Suppressor macrophage treated with lipopolysaccharide for 1 hour (primary cell): ENCODE measurements at places on chromosomes 1 and 21.

DNA sequence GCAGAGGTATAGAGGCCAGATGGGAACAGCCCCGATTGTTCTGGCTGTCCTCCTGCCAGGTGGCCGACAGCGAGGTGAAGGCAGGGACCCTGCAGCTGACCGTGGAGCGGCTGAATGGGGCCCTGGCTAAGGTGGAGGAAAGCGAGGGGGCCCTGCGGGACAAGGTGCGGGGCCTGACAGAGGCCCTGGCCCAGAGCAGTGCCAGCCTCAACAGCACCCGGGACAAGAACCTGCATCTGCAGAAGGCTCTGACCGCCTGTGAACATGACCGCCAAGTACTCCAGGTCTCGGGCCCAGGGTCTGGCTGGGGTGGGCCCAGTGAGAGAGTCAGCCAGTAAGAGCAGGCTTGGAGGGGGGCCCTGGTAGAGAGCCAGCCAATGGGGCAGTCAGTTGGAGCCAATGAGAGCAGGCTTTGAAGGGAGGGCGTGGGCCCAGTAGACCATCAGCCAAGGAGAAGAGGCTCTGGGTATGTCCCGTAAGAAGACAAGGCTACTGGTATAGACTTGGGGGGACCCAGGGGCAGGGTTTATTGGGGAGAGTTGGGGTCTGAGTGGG, 11.3 kb downstream of the MFAP2 start:
- DNase-seq = no peak

DNA sequence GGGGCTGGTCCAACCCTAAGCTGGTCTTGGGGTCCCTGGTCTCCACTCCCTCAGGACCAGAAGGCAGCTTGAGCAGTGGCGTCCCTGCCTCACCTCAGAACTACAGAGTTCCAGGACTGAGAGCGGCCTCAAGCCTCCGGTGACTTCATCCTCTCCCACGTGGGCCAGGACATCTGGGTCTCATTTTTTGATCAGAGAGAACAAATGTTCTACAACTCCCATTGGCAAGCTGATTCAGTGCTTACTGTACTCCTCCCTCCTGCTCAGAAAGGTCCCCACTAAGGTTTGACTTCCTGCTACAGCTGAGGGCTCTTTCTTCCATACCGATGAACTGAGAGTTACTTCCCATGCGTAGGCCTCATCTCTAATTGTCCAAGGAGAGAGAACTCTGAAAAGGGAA, 78.5 kb downstream of the PLXNA2 start:
- DNase-seq = no peak

- no peak for DNase-seq
These were observed 34.0 kb downstream of the CAPN8 start for GRCh38 chr1:223631473-223631872.

GRCh38 chr1:116764466-116764898, 10.3 kb downstream of the CD2 start:
- no peak for DNase-seq

- DNase-seq = no peak
These were observed 319 bp downstream of the HES2 start for GRCh38 chr1:6419397-6419803.

- no peak for DNase-seq
These were observed 14.5 kb upstream of the PHLDA3 start for GRCh38 chr1:201483373-201483949.

GRCh38 chr1:58815686-58816071, 31.8 kb upstream of the JUN start:
- DNase-seq = peak; percentile 49

DNA sequence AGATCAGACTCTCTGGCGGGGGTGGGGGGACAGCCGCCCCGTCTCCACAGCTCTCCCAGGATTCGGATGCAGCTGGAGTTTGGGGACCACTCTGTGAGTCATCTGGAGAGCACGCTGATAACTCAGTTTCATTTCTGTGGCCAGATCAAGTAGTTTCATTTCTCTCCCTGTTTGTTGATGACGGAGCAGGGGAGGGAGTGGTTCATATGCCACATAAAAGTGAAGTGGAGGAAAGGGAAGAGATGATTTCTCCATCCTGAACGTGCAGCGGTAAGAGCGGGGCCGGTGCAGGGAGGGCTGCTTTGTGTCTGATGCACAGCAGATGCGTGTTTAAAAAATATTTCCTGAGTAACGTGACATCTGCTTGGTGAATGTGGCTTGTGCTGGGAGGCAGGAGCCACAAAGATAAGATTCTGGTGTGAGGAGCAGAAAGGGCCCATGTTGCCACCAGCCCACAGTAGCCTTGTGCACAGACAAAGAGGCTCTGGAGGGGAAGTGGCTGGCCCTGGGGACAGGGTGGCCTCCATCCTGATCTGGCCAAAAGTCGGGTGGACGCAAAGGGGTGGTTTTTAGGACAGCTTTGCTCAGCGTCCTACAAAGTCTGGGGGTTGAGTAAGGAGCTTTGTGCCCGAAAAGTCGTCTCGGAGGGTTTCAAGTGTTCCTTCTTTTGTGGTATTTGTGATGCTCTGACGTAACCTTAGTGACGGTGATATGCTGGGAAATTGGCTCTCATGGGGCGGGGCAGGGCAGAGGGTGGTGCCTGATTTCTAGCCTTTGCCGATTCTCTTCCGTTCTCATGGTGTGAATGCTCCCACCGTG, at the start of gene MX2:
MX2 (plus strand) TSS at position 242 of the 819 bp plus-strand sequence. CDS start 14,880 bp downstream, outside the sequence.
- peak; percentile 95 for DNase-seq

GRCh38 chr1:241286486-241286885, 70.5 kb downstream of the RGS7 start:
- DNase-seq = no peak

DNA sequence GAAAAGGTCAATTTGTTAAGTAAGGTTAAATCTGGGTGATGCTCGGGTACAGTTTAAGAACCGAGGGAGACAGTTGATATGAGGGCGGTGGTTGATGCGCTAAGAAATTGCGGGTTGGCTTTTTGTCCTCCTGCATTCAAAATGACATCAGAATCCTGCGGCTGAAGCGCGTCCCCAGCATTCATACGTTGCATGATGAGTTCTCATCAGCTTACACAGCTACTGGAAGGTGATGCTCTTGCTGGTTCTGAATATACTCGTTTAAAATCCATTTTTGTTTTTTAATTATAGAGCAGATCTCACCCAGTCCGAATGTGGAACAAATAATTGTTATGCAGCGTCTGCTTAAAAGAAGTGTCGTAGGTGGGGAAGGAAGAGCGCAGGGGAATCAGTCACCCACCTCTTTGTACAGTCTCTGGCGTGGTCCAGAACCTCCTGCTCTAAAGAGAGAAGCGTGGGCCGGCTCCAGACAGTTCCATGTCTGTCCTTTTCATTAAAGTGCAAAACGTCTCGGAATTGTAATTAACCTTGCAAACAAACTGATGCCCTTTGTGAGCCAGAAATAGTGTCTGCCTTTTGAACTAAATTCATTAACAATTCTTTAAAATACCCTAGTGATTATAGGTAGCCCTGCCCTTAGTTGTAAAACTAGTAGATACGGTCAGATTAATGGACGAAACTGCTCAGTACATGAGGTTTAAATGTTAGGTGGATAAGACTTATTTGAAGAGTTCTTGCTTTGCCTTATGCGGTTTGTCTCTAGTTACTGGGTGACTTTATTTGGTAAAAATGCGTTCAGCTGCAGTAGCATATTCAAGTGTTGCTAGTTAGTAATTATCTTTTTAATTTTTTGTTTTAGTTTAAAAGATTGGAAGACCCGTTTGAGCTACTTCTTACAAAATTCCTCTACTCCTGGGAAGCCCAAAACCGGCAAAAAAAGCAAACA, 741 bp downstream of the RGS2 start:
- peak; percentile 70 for DNase-seq

DNA sequence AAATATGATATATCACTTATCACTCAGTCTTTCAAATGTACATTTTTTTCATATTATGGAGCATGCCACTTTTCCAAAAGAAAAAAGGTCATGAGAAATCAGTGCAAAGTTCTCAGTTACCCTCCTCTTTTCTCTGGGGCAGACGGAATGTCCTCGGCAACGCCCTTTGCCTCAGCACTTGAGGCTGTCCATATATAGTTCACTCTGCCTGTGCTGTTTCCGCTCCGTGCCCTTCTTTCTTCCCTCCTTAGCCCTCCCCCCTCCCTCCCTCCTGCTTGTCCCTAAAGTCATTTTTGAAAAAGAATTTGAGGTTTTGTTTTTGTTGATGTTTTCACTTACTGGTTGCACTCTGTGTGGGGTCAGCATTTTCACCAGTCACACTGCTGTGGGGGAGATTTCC, 5.4 kb downstream of the BARHL2 start:
- DNase-seq = no peak

GRCh38 chr1:31617916-31618746, 642 bp downstream of the HCRTR1 start:
- peak; percentile 65 for DNase-seq

- DNase-seq = no peak
These were observed 905.7 kb downstream of the PLA2G4A start for GRCh38 chr1:187734427-187734826.

GRCh38 chr1:3609769-3610526, 1.4 kb downstream of the MEGF6 start:
- no peak for DNase-seq

DNA sequence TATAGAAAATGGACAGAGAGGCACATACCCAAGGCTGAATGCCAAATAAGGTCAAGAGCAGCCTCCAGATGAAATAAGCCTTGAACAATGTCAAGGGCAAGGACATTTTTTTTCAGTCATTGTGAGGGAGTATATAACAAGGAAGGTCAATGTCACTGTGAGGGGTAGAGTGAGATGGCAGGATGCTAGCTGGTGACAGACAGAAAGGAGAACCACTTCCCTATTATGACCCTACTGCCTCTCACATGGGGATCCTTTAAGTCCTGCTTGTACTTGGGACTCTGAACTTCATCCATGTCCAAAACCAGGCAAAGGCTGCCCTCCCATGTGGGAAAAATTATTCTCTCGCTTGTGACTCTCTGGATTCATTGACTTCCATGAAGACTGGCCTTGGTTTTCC, 119.5 kb upstream of the COA6 start:
- DNase-seq = peak; percentile 29

- DNase-seq = no peak
These were observed 222.3 kb downstream of the TPR start for GRCh38 chr1:186152620-186153239.

- no peak for DNase-seq
These were observed 967.8 kb upstream of the NCAM2 start for GRCh38 chr21:20030390-20030789.

DNA sequence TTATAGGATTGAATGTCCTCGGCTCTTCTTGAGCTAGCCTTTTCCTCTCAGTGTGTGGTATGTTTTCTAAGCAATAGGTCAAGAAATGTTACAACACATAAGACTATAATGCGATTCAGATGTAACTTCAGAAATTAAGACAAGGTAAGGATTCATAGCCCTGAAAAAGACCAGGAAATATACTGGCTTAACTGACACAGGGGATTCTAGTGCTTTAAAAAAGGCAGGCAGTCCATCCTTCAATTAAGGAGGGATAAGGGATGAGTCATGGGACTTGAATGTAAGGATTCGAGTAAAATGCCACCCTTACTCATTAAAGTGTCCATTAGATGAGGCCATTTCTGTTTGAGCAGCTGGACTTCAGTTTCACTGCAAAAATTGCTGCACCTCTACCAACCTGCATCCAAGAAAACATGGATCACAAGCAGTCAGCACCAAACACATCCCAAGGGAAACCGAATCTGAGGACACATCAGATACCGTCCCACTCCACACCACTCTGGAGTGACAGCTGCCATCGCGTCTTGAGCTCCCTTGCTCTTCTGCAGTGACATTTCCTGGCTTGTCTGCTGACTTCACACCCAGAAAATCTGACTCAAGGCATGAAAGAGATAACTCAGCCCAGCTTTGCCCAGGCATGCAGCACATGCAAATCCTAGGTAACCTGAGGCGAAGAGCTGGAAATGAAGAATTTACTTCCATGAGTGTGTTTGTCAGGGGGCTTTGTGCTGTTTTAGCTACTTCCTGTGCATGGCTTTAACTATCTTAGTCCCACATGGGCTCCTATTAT, 37.8 kb downstream of the NGF start:
- DNase-seq = no peak

DNA sequence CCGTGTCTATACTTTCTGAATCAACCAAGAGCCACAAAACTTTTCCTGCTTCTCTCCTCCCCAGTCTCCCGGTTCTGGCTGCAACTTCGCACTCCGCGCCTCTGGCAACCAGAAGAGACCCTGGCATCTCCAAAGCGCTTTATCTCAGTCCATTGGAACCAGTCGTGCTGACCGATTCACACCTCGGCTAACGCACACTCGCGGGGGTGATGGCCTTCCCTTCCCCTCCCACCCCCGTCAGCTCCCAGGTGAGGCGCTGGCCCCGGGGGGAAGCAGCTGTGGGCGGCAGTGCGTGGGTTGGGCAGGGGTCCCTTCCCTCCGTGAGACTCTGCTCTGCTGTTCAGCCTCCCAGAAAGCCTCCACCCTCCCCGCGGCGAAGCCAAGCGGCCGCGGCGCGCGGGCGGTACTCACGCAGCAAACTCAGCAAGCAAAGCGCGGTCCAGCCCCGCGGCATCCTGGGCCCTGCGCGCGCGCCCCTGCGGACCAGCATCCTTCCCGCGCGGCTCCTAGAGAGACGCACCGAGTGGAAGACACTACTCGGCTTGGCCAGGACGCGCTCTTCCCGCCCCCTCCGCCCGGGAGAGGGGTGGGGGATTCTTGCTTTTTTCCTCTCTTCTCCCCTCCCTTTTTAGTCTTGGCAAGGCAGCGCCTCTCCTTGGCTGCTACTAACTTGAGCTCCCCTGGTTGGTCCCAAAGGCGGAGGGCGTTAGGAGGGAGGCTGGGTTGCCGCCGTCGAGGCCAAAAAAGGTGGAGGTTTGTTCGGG, at the start of gene CD34:
CD34 (minus strand) TSS at position 535 of the 764 bp plus-strand sequence; CDS start at position 490, 45 bp downstream.
- no peak for DNase-seq

DNA sequence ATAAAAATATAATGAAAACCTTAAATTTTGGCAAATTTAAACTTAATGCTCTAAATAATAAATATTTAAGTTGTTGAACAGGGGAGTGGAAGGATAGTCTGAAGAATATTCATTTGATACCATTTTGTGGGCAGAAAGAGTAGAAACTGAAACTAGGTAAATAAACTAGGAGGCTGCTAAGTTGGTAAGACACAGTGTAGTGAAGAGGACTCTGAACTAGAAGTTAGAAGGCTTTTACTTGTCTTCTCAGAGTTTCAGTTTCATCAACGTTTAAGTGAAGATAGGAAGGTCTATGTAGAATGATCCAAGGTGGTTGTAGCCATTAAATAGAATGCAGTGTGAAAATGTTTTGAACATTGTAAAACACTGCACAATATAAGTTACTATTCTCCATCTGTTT, 516.9 kb downstream of the AMY1C start:
- no peak for DNase-seq

DNA sequence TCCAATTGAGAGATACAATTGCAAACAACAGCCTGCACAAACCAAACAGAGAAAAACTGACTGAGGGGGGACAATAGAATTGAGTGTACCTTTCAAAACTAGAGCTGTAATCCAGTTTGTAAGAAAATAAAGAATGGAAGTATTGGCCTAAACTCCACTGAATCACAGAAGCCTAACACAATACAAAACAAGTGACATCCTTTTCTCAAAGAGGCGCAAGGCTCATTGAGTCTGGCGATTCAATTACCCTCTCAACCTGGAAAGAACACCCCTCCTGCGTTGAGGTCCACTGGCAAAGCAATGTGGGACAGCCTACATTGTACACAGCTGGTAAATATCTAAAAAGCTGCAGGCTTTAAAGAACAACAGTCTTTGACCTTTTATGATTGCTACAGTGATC, 182.6 kb downstream of the DPYD start:
- DNase-seq = no peak

GRCh38 chr1:242873661-242874060, 349.2 kb upstream of the PLD5 start:
- DNase-seq = no peak

GRCh38 chr21:14962217-14962616, 102.6 kb downstream of the NRIP1 start:
- no peak for DNase-seq
